ENCODE measurements at places on chromosomes 7 and 10.

- DNase-seq = no peak
These were observed 64.8 kb upstream of the SEC61G start for GRCh38 chr7:54823776-54824175.

- DNase-seq = no peak
These were observed 53.1 kb upstream of the TM9SF3 start for GRCh38 chr10:96639899-96640298.

- DNase-seq = no peak
These were observed 979 bp downstream of the LRRC4 start for GRCh38 chr7:128030263-128030653.

- no peak for DNase-seq
These were observed 3.6 kb downstream of the INA start for GRCh38 chr10:103280506-103280905.

GRCh38 chr10:124693801-124694416 is 50.3 kb downstream of the FAM53B start:
- no peak for DNase-seq

- no peak for DNase-seq
These were observed 384.1 kb downstream of the NXPH1 start for GRCh38 chr7:8817448-8818036.

DNA sequence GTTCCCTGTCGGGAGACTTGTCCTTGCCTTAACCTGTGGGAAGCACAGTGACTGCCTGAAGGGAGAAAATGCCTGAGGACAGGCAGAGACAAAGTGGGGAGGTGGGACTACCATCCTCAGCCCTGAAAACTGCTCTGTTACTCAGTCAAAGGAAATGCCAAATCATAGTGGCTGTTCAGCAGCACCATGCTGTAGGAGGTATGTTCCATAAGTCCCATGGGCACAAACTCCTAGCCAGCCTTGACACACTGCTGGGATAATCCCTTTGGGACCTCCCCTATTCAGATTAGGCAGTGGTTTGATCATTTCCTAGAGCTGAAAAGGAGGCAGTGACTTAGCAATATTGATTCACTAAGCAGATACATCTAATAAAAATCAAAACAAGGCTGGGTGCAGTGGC is 80.1 kb downstream of the MCU start:
- no peak for DNase-seq

- no peak for DNase-seq
These were observed 989 bp downstream of the ERLIN1 start for GRCh38 chr10:100184840-100185239.

GRCh38 chr7:101308245-101309085 is 13.1 kb downstream of the IFT22 start:
- DNase-seq = no peak

- peak; percentile 19 for DNase-seq
These were observed 59.6 kb upstream of the CAPZA2 start for GRCh38 chr7:116802746-116803152.

DNA sequence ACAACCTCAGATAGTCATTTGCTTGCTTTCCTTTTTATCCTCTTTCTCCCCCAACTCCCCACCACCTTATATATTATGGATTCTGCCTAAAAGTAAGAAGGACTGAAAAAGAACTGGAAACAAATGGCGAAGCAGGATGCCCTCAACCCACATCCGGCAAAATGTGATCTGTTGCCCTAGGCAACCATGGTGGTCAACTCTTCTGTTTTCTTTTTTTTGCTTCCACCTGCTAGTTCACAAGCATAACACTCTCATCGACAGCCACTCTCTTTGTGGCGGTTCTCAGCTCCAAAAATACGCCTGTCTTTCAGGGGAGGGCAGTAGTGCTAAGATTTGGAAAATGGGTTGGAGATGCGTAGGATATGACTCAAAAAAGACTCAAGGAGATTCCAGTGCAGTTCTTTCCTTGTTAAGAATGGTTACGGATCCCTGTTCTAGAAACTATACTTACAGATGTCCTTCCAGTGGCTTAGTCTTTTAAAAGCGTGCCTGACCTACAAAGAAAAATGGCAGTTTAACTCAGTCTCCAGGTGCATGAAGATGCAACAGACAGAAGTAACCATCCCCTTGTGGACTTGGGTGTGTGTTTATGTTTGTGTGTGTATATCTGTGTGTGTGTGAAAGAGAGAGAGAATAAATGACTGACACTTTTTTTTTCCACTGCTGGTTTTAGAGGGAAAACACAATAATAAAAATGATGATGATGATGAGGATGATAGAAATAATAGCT is 10.7 kb downstream of the APBB1IP start:
- no peak for DNase-seq

GRCh38 chr10:61821153-61821552 is 80.3 kb upstream of the ARID5B start:
- no peak for DNase-seq

- no peak for DNase-seq
These were observed 103.0 kb downstream of the CALD1 start for GRCh38 chr7:134882481-134882880.

DNA sequence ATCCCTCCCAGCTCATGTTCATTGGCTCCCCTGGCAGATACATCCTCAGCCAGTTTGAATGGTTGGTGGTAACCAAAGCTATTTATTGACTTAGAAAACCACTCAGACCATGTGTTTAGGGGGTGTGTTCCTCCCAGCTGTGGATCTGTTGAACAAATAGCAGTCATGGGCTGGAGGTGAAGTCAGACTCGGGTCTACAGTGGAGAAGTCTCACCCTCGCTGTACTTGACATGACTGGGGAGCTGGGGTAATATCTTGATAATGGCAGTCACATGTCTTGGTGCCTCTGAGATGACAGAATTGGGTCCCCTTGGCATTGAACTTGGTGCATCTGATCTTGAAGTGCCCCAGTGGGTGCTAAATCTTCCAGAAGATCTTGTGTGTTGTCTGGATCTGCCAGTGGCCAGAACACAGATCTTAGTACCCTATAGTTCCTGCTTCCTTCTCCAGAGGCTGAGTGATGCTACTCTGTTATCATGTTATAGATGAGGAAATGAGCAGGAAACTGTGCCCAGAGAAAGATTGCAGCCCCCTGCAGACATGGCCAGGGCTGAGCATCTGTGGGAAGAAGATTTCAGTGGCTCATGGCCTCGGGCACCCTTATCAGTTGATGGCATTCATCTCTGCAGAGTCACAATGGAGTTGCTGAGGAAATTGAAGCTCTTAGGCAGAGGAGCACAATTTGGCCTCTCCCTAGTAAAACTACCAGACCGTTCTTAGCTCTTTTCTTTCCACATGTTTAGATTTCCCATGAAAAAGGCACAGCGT is 50.4 kb downstream of the ADRA2A start:
- no peak for DNase-seq

- DNase-seq = no peak
These were observed 2.3 kb downstream of the IGF2BP3 start for GRCh38 chr7:23467806-23468525.

GRCh38 chr10:106682175-106682574 is 482.3 kb downstream of the SORCS1 start:
- DNase-seq = no peak

DNA sequence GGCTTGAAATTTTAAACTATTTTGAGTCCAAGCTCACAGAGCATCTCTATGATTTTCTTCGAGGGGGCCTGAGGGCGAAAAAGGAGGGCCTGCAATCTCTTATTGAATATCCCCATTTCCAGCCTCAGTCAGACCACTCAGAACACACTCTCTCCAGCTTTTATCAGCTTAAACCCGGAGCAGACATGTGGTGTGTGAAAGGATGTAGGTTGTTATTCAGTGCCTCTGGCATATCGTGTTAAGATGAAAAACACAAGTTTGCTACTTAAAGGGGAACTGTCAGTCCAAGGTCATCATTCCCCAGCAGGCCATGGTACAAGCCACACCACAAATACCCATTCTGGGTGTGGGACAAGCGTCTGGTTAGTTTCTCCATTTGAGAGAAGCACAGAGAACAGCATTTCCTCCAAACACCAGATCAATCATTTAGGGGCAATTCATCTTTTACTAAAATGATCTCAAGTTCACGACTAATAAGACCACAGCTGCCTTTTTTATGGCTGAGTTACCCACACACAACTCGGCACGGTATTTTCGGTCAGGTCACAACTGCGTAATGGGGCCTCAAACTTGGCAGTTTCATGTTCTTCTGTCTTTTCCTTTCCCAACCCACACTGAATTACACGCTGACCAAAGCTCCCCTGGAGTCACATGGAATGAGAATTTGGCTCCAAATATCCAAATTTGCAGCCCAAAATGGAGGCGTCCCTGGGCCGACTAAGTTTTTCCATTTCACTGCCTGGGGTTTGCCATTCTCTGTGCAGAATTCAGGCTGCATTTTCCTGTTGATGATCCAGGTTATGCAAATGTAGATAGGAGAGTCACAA is 188.4 kb downstream of the SEM1 start:
- no peak for DNase-seq

- DNase-seq = no peak
These were observed 93.1 kb downstream of the OAT start for GRCh38 chr10:124325633-124325914.

- DNase-seq = no peak
These were observed 1.2 kb downstream of the FOXK1 start for GRCh38 chr7:4683043-4683883.

DNA sequence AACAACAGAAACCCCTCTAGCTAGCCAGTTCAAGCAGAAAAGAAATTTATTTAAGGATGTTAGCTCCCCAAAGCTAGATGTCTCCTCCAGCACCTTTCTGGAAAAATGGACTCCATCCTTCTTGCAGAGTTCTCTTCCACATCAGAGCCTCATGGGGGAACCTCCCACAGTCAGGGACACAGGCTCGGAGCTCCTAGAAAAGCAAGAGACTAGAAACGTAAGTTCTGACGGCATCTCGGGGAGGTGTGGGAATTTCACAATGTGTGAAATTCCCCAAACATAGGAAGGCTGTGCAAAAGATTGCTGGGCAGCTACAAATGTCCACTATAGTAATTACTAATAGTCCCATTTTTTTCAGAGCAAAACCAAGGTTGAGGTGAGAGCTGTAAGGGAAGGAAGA is 184.8 kb downstream of the EVX1 start:
- no peak for DNase-seq

- DNase-seq = no peak
These were observed 28.0 kb downstream of the GSAP start for GRCh38 chr7:77388055-77388641.

DNA sequence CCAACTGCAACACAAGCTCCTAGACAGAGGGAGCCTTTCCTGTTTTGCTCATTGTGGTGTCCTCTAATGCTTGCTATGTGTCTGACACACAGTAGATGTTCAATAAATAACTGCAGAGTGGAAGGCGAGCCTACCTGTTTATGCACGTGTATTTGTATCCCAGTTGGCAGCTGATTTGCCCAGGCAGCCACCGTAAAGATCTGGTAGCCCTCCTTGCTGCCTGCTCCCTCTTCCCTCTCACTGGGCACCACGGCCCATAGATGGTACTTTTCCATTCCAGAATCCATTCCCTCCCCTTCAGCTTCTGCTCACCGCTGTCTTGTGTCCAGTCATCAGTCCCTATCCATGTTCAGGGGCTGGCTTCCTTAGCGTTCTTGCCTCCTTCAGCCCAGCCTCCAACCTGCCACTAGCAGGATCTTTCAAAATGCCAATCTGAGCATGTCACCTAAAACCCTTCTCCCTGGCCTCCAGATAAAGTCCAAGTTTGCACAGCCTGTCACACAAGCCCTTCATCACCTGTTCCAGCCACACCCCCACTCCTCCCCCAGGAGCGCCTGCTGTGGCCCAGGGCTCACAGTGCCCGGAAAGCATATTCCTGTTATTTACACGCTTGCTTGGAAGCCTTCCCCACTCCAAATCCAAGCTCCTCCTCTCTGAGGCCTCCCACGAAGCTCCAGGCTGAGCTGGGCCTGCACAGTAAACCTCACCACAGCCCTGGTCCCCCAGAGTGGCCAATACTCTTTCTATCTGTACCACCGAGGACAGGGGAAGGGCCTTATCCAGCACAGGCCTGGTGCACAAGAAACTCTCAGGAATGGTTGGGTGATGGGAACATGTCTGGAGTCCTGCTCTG is 21.0 kb downstream of the ZCCHC24 start:
- DNase-seq = no peak

DNA sequence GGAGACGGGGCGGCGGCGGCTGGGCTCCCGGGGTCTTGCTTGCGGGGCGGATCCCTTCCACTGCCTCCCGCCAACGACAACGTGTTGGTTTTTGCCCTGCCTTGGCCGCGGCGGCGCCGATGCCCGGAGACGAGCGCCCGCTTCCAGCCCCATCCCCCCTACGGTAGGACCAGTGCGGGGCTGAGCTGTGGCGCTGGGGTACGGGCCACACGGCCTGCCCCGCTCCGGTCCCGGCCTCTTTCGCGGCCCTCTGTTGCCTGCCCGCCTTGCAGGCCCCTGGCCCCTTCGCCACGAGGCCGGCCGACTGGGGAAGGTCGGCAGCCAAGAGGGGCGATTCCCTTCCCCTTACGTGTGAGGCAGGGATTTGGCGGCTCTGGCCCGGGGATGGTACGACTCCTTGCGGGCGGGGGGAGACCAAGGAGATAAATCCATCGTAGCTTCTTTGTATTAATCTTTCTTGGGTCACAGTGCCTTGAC is 488 bp downstream of the EIF4H start:
- DNase-seq = no peak

- no peak for DNase-seq
These were observed 5.6 kb downstream of the LRRTM3 start for GRCh38 chr10:66931340-66931948.

GRCh38 chr7:140179339-140179738 is 2.6 kb upstream of the KDM7A start:
- DNase-seq = no peak

DNA sequence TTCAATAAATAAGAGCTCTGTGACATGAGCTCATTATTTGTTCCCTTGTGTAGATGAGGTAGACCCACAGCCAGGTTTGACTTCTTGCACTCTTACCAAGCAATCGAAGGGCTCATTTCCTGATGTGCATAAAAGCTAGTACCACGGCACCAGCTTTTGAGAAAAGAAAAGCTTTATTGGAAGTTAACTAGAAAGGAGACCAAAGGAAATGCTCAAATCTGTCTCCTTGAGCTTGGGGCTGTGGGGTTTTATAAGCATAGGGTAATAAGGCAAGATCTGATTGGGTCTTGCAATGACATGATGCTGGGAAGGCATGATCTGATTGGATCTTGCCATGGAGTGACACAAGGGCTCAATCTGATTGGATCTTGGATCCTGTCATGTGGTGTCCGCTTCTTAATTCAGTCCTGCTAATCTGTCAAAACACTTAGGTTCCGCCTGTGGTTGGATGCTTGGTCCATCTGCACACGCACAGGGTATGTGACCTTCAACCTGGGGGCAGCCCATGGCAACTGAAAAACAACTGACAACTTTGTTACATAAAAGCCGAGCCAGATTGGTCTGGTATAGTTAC is 47.8 kb upstream of the FRMD4A start:
- DNase-seq = no peak

GRCh38 chr7:140684066-140684950 is 11.6 kb downstream of the ADCK2 start:
- DNase-seq = no peak

- no peak for DNase-seq
These were observed 28.3 kb upstream of the PRSS1 start for GRCh38 chr7:142720986-142721385.

GRCh38 chr7:150435390-150436073 is 14.9 kb upstream of the GIMAP8 start:
- no peak for DNase-seq

DNA sequence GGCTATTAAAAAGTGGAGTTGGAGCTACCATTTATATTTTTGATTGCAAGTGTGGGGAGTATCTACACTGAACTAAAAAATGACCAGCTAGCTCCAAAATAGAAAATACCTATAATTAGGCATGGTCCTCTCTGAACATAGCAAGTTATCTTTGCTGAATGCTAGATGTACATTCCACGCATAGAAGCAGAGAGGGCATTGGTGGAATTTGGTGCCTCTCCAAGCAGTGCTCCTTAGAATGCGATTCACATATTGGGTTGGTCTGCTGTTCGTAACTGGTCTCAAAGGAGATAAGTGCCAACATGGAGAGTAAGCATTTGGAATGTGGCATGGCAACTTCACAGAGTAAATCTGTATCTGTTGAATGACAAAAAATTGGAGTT is 196.2 kb downstream of the PTN start:
- no peak for DNase-seq

Measured in occipital lobe (tissue), 3 donors.